Lung (tissue), 17 donors: ENCODE measurements at places on chromosomes 7 and 10. TPM values are rescaled to one million over a fixed set of nuclear protein-coding genes. Genes with fewer than 3 reads are reported as not detected.

CPA5 gene
- total RNA-seq = not detected

MSS51 gene
- total RNA-seq = 2.3 TPM

TACC2 gene
- 309 TPM for total RNA-seq

PSAP gene
- 1,496 TPM for total RNA-seq

NUTM2B gene
- 1.3 TPM for total RNA-seq

ORC5 gene
- total RNA-seq = 53.6 TPM

SLC29A3 gene
- 4.9 TPM for total RNA-seq
